Vagina (tissue), 2 donors: ENCODE measurements at places on chromosomes 4 and X. TPM values are rescaled to one million over a fixed set of nuclear protein-coding genes. Genes with fewer than 3 reads are reported as not detected.

The SLC34A2 gene
- total RNA-seq, result not detected

The STK32B gene
- total RNA-seq, result 6.4 TPM

The UGT8 gene
- total RNA-seq, result 0.25 TPM

DNA sequence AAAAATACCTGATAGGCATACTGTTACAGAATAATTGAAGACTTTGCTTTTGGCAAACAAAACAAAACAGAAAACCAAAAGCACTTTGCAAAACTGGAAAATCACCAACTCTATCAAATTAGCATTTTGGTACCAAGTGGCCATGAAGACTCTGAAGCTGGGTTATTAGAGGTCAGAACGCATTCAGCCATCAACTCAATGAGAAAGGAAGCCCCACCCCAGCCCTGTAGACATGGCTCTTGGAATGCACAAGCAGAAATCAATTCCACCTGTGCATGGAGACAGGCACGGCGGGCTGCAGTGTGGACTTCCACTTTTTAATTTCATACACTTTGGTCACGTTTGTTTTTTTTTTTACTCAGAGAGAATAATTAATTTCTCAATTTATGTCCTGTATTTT is 93.6 kb upstream of the DHX15 start:
- no peaks in the 10 kb centered on the region for H3K36me3 ChIP-seq
- DNase-seq, result no peak
- no peaks in the 10 kb centered on the region for H3K27me3 ChIP-seq
- no peak overlapping the region for H3K27ac ChIP-seq

DNA sequence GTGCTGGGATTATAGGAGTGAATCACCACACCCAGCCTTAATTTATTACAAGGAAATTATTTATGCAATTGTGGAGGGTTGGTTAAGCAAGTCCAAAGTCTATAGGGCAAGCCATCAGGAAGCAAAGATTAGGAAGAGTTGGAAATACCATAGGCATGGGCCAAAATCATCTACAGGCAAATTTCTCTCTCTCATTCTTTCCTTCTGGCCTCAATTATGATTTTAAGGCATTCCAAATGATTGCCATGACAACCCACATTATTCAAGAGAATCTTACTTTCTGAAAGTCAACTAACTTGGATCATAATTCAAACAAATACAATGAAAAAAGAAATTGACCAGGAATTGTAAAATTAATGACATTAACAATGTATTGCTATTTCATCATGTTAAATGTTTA is 400.8 kb downstream of the GPM6A start:
- DNase-seq, result no peak
- H3K4me3 ChIP-seq, result no peak overlapping the region
- H3K36me3 ChIP-seq, result no peaks in the 10 kb centered on the region
- H3K27ac ChIP-seq, result no peak overlapping the region

- H3K27me3 ChIP-seq, result no peaks in the 10 kb centered on the region
- no peaks in the 10 kb centered on the region for H3K36me3 ChIP-seq
- peaks cover 6% of the 10 kb centered on the region for H3K4me1 ChIP-seq
- no peak overlapping the region for H3K4me3 ChIP-seq
- no peak for DNase-seq
- no peak overlapping the region for H3K27ac ChIP-seq
These were observed 39.8 kb downstream of the GPRIN3 start for GRCh38 chr4:89267846-89268245.

- DNase-seq, result no peak
- H3K4me3 ChIP-seq, result no peak overlapping the region
- H3K27ac ChIP-seq, result no peak overlapping the region
These were observed 79.1 kb downstream of the ELOVL6 start for GRCh38 chr4:110119337-110119736.

GRCh38 chr4:16140879-16141249 is 57.0 kb upstream of the PROM1 start:
- no peak overlapping the region for H3K27ac ChIP-seq
- H3K36me3 ChIP-seq, result no peaks in the 10 kb centered on the region
- H3K4me1 ChIP-seq, result no peaks in the 10 kb centered on the region
- H3K27me3 ChIP-seq, result no peaks in the 10 kb centered on the region

- H3K27ac ChIP-seq, result no peak overlapping the region
- no peaks in the 10 kb centered on the region for H3K36me3 ChIP-seq
- no peak for DNase-seq
- H3K4me1 ChIP-seq, result no peaks in the 10 kb centered on the region
These were observed 20.0 kb upstream of the BCOR start for GRCh38 chrX:40117715-40118285.

GRCh38 chr4:83113429-83113786 is 1.1 kb downstream of the PLAC8 start:
- no peaks in the 10 kb centered on the region for H3K27me3 ChIP-seq
- H3K27ac ChIP-seq, result no peak overlapping the region
- H3K36me3 ChIP-seq, result no peaks in the 10 kb centered on the region
- no peak overlapping the region for H3K4me3 ChIP-seq
- no peak for DNase-seq

DNA sequence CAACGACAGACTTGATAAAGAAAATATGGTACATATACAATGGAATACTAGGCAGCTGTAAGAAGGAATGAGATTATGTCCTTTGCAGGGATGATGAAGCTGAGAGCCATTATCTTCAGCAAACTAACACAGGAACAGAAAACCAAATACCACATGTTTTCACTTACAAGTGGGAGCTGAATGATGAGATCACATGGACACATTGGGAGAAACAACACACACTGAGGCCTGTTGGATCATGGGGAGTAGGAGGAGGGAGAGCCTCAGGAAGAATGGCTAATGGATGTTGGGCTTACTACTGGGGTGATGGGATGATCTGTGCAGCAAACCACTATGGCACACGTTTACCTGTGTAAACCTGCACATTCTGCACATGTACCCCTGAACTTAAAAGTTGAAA is 209.7 kb downstream of the SPRY1 start:
- no peaks in the 10 kb centered on the region for H3K27me3 ChIP-seq
- H3K4me1 ChIP-seq, result no peaks in the 10 kb centered on the region
- H3K27ac ChIP-seq, result no peak overlapping the region
- H3K4me3 ChIP-seq, result no peak overlapping the region

- no peak overlapping the region for H3K4me3 ChIP-seq
- H3K36me3 ChIP-seq, result no peaks in the 10 kb centered on the region
- H3K27me3 ChIP-seq, result no peaks in the 10 kb centered on the region
- no peak overlapping the region for H3K27ac ChIP-seq
These were observed 42.2 kb upstream of the SMIM10 start for GRCh38 chrX:134948333-134949241.

DNA sequence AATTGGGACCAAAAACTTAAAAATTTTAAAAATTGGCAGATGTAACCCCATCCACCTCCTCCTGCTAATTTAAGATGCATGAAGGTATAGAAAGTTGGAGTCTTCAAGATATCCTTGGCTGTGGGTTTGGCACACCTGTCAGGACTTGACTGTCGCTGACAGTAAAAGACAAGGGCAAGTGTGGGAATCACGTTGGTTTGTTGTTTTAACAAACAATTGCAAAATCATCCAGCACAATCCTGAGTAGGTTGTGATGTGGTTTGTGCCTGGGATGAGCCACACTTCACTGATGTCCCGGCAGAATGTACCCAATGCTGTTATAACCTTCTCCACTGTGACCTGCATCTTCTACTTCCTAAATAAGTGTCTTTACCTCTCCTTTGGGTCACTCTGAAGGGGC is 24.0 kb downstream of the HOPX start:
- H3K4me3 ChIP-seq, result no peak overlapping the region
- no peak for DNase-seq
- H3K36me3 ChIP-seq, result no peaks in the 10 kb centered on the region
- H3K27ac ChIP-seq, result peak overlapping the region; percentile 34
- no peaks in the 10 kb centered on the region for H3K27me3 ChIP-seq

- H3K27ac ChIP-seq, result no peak overlapping the region
- no peak overlapping the region for H3K4me3 ChIP-seq
- no peaks in the 10 kb centered on the region for H3K4me1 ChIP-seq
- DNase-seq, result no peak
- no peaks in the 10 kb centered on the region for H3K27me3 ChIP-seq
These were observed 902.1 kb downstream of the TRAM1L1 start for GRCh38 chr4:116183241-116183640.

DNA sequence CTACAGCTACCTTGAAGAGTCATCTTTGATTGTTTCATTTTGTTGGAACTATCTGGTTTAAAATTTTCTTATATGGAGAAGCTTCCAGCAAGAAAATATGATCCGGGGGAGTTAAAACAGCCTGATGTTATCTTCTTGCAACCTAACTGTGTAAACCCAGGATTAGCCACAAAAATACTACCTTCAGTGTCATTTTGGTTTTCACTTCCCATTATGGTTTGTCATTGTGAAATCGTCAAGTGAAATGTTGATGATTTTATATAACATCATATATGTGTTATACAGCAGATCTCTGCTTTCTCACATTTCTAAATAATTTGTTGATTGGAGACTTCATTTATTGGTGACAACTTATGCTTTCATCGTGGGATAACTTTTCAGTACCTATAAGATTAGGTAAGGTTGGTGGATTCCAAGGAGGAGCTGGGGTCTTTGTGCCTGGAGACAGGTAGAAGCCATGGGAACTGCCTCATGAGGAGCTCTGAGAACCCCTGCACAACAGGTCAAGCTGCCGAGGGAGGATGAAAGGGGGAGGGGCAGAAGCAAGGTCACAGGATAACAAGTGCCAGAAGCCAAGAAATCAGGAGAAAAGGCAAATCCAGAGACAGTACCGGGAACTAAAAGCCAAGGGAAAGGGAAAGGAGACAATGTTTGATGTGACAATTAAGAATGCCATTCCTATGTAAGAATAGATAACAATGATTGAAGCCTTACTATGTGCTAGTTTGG is 7.2 kb downstream of the ARHGAP24 start:
- no peaks in the 10 kb centered on the region for H3K27me3 ChIP-seq
- no peaks in the 10 kb centered on the region for H3K4me1 ChIP-seq
- DNase-seq, result no peak

DNA sequence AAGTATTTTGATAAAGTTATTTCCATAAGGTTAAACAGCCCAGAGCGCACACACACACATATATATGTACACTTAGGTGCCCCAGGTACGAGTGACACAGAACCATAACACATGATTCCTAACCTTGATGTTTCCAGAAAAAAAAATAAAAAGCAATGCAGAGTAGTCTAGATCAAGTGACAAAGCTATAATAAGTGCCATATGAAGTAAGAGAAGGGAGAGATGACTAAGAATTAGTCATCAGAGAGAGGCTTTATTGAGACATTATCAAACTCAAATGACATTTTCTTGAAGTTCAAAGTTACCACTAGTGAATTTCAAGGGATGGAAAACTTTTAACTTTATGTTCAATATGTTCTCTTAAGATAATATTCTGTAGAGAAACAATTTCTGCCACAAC is 215.0 kb downstream of the HTR2C start:
- DNase-seq, result no peak
- no peaks in the 10 kb centered on the region for H3K36me3 ChIP-seq
- no peaks in the 10 kb centered on the region for H3K4me1 ChIP-seq
- H3K4me3 ChIP-seq, result no peak overlapping the region

DNA sequence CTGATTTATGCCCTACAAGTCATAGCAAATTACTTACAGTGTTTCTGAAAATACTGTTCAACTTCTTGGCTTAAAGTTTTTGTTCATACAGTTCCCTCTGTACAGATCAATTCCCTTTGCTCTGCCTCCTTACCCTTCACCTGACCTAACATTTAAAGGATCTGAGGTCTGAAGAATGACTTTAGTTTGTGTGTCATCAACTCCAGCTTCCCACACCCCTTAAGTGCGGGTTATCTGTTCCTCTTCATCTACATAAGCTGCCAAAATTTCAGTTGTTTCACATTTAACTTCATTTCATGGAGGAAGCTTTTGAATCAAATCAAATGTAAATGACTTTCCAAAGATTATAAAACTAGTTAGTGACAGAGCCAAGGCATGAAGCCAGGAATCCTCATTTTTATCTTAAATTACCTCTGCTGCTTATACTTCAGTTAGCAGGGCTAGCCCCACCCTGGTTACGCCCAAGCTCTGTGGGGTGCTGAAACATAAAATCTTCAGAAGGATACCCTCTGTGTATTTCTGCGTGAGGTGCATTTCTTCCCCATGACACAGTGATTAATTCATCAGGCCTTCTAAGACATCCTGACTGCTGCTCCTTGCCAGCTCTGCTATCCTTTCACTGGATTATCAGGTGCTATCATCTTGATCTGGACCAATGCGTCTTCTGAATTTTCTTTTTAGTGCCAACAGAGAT is 16.5 kb downstream of the CXCL1 start:
- peak overlapping the region; percentile 26 for H3K27ac ChIP-seq
- H3K27me3 ChIP-seq, result no peaks in the 10 kb centered on the region
- no peak overlapping the region for H3K4me3 ChIP-seq
- no peaks in the 10 kb centered on the region for H3K4me1 ChIP-seq

- H3K4me1 ChIP-seq, result no peaks in the 10 kb centered on the region
- no peaks in the 10 kb centered on the region for H3K27me3 ChIP-seq
- no peaks in the 10 kb centered on the region for H3K36me3 ChIP-seq
- H3K4me3 ChIP-seq, result no peak overlapping the region
- H3K27ac ChIP-seq, result no peak overlapping the region
These were observed 41.5 kb upstream of the ZXDA start for GRCh38 chrX:57951666-57952319.

- peaks cover 12% of the 10 kb centered on the region for H3K36me3 ChIP-seq
- no peak overlapping the region for H3K27ac ChIP-seq
- H3K4me1 ChIP-seq, result peaks cover 29% of the 10 kb centered on the region
- no peaks in the 10 kb centered on the region for H3K27me3 ChIP-seq
- H3K4me3 ChIP-seq, result no peak overlapping the region
These were observed 120.2 kb downstream of the AFAP1 start for GRCh38 chr4:7819446-7819845.

GRCh38 chrX:42943051-42943974 is 165.3 kb upstream of the PPP1R2C start:
- no peaks in the 10 kb centered on the region for H3K36me3 ChIP-seq
- no peak overlapping the region for H3K27ac ChIP-seq
- H3K4me1 ChIP-seq, result no peaks in the 10 kb centered on the region
- DNase-seq, result no peak
- no peaks in the 10 kb centered on the region for H3K27me3 ChIP-seq
- H3K4me3 ChIP-seq, result no peak overlapping the region

GRCh38 chr4:31307029-31307428 is 586.9 kb downstream of the PCDH7 start:
- no peaks in the 10 kb centered on the region for H3K27me3 ChIP-seq
- H3K27ac ChIP-seq, result no peak overlapping the region
- no peak overlapping the region for H3K4me3 ChIP-seq
- no peaks in the 10 kb centered on the region for H3K4me1 ChIP-seq
- no peak for DNase-seq
- H3K36me3 ChIP-seq, result no peaks in the 10 kb centered on the region

- no peak for DNase-seq
- H3K27me3 ChIP-seq, result no peaks in the 10 kb centered on the region
- no peak overlapping the region for H3K4me3 ChIP-seq
- peaks cover 5% of the 10 kb centered on the region for H3K4me1 ChIP-seq
These were observed 59.1 kb downstream of the AMELX start for GRCh38 chrX:11352296-11352741.

DNA sequence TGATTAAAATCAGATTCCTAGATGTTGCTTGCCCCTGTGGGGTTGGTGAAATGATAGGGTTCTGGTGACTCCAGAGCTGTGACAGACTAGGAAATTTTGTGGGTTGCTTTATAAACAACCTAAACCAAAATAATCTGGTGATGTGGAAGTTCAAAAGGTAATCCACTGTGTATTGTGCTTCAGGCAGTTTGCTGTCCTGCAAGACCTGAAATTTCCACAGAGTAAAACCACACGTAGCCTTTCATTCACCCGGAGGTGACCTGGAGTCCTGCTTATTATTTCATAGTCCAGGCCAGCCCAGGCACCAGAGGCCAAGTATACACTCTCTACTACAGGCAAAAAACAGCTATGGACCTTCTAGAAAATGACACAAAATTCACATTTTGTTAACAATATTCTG is 114.6 kb upstream of the CBR4 start:
- no peaks in the 10 kb centered on the region for H3K4me1 ChIP-seq
- no peak overlapping the region for H3K27ac ChIP-seq
- H3K36me3 ChIP-seq, result no peaks in the 10 kb centered on the region
- H3K4me3 ChIP-seq, result no peak overlapping the region
